Activated CD4-positive, alpha-beta T cell treated with anti-CD3 and anti-CD28 coated beads for 24 hours (primary cell): ENCODE measurements at places on chromosomes 11 and 22.

- DNase-seq = no peak
Observed at GRCh38 chr22:43483266-43483665, 71.5 kb downstream of the MPPED1 start.

- DNase-seq = no peak
Observed at GRCh38 chr22:35630387-35630793, 13.3 kb upstream of the MB start.

DNA sequence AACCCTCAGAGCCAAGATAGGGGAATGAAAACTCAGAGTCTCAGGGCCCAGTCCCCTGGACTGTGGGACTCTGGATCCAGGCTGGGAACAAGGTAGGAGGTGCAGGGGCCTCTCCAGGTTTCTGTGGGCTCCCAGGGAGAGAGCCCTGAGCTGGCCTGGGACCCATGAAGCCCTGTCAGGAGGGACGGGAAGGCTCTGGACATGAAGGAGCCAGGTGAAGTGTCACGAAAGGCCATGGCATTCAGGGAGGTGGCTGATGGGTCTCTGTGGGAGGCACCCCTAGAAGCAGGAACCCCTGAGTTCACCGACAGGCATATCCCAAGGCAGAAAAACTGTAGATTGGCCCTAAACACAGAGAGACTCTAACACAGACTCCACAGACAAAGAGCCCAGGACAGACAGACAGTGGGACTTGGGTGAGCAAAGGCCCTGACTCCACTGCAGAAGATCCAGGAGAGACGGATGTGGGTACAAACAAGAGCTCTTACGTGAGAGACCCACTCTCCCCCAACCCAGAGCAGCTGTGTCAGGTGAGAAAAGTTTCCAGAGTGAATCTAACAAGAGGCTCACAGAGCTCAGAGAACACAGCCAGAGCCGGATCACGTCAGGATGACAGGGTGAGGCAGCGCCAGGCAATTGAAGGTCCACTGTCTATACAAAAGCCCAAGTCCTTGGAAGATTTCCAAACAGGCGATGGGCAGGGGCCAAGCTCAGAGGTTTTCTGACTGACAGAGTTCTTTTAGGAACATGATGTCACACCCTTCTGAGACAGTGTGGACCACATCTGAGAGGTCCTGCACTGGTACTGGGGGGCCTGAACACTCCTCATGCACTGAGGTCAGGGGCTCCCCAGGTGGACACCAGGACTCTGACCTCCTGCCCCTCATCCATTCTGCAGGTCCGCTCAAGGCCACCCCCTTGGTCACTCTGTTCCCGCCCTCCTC is 27.4 kb downstream of the IGLL5 start:
- DNase-seq = no peak

DNA sequence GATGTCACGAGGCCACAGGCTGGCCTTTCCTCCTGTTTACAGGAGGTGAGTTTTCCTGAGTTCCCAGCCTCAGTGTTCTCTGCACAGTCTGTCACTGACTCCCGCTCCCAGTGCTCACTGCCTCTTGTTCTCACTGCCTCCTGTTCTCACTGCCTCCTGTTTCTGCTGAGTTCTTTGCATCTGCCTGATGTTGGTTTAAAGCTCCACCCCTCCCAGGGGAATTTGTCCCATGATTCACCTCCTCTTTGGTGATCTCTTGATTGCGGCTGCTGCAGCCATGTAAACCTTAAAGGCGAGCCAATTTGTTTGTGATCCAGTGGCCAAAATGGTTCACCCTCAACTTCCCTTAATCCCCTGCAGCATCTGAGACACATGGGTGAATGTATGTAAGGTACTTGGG is 6.0 kb upstream of the TUBA8 start:
- no peak for DNase-seq

- DNase-seq = no peak
Observed at GRCh38 chr22:42367980-42368378, 64.2 kb downstream of the NFAM1 start.

GRCh38 chr11:22808571-22809197 is 20.9 kb downstream of the SVIP start:
- DNase-seq = no peak

GRCh38 chr11:81022057-81022456 is 1581.2 kb upstream of the TENM4 start:
- no peak for DNase-seq

GRCh38 chr22:38843657-38844314 is at the start of gene NPTXR:
NPTXR (minus strand) TSS chr22:38844028.
- no peak for DNase-seq

DNA sequence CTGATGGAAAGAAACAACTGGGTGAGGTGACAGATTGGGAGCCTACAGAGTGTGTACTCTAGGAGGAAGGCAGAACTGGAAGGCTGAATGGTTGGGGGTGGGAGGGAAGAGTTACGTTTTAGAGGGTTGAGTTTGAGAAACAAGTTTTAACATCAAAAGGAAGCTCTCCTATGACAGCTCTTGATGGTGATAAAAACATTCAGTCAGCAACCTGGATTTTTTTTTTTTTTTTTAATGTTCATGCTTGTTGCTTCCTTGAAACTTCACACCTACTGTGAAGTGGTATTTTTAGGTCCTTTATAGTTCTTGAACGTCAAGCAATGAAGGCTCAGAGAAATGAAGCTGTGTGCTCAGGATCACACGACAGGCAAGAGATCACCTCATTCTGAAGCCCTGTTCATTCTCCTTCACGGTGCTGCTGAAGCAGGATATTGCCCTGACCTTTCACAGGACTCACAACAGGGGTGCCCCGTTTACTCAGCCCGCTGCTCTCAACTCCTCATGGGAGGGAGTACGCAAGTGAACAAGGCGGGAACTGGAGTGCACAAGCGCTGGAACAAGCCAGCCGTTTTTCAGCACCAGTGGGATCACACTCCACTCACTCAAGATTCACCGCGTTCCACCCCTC is 1.6 kb upstream of the TMEM109 start:
- DNase-seq = no peak

DNA sequence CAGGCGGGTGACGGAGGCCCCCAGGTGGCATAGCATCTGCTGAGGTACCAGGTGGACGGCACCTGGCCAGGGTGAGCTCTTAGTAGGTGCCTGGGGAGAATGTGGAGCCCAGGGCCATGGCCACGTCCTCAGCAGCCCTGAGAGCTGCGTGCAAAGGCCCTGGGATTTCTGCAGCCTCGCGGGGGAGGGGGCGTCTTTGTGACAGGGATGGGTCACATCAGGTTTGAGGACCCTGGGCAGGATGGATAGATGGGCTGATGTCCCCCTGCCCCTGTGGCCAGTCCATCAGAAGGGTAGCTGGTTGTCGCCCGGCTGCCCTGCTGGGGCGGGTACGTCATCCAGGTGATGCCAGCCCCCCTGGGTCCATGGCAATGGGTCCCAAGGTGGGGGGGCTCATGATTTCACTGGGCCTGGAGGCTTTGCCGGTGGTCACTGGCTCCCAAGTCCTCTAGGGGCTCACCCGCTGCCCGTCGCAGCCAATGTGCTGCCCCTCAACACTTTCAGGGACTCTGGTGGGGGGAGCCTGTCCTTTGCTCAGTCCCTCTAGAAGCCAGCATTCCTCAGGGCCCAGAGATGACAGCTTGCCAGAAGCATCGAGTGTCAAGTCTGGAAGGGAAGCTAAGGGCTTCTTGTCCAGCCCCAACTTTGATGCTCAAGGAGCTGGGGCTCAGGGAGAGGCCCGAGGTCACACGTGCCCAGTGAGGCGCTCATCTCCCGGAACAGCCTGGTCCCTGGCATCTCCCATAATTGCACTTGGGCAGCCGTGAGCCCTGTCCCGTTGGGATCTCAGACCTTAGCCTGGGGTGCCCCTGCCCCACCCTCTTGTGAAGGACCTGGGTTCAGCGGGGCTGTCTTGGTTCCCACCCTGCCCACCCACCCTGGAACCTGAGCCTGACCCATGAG is 777 bp downstream of the TBX10 start:
- DNase-seq = no peak

GRCh38 chr22:41021061-41021612 is 70.0 kb downstream of the RBX1 start:
- DNase-seq = no peak

DNA sequence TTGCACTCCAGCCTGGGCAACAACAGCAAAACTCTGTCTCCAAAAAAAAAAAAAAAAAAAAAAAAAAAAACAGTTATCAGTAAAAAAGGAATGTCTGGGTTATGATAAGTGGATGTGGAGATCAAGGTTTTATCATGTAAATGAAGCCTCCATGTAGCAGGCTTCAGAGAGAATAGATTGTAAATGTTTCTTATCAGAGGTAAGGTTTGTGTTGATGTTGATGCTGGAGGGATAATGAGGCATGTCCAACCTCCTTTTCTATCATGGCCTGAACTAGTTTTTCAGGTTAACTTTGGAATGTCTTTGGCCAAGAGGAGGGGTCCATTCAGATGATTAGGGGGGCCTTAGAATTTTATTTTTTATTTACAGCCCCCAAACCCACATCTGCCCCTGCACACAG is 35.4 kb upstream of the TREH start:
- DNase-seq = no peak

- DNase-seq = no peak
Observed at GRCh38 chr11:74366576-74366975, 31.7 kb downstream of the PGM2L1 start.

DNA sequence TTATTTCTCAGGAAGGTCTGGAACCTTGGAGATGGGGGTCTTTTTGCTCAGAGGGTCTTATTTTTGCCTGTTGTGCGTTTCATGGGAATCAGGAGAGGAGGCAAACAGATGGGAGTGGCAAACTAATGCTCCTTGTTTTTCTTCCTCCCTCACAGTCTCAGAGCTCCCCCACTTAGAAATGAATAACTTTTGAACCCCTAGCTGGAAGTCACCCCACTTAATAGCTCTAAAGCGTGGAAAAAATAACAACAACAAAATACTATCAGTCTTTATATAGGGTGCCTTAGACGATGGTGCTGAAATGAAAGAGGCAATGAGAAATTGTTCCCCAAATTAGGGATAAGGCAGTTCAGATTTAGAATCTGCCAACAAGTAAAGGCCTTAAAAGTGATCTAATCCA is 76.8 kb upstream of the BDNF start:
- DNase-seq = no peak

DNA sequence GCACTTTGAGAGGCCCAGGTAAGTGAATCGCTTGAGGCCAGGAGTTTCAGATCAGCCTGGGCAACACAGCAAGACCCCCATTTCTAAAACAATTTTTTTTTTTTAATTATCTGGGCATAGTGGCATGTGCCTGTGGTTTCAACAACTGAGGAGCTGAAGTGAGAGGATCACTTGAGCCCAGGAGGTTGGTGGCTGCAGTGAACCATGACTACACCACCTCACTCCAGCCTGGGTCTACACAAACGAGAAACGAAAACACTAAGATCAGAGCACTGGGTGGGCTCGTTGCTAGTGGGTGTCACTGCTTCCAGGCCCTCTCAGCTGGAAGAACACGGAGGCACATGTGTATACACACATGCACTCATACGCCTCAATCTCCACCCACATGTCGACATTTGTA is 4.1 kb upstream of the MOB2 start:
- no peak for DNase-seq
